ENCODE measurements at places on chromosomes 5 and 9. TPM values are rescaled to one million over a fixed set of nuclear protein-coding genes. Genes with fewer than 3 reads are reported as not detected.

DNA sequence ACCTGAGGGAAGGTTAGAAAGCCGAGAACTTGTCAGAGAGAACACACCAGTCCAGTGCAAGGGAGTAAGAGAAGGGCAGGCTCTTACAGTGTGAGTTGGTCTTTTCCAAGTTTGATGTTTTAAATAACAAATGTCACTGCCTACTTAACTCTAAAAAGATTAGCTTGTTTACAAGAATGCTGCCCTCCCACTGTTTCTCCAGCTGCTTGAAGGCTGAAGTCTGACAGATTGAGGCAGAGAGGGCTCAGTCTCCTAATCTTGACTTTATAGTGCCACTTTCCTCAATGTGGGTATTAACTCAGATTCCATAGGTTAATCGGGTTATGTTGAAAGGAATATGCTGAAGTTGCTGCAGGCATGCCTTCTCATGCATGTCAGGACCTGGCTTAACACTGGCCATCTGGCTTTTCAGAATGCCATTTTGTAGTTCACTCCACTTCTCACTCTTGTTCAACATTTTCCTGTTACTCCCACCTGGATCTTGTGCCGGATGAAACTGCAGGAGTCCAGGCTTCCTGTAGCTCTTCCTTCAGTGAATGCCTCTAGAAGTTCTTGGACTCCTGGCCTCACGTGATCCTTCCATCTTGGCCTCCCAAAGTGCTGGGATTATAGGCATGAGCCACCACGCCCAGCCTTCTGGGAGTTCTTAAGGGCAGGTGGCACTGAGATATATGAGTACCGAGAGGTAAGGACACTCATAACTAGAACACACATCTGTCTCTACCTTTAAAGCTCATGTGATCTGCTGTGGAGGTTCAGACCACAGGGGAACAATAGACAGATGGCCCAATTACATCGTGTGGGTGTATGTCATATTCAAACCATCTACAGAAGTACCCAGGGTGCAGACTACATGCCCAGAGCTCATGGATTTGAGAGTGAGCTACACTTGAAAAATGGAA, 249.7 kb downstream of the ARHGAP26 start:
- no peak overlapping the region for H3K27ac ChIP-seq
- H3K27me3 ChIP-seq, result no peaks in the 10 kb centered on the region
- H3K4me3 ChIP-seq, result no peak overlapping the region

DNA sequence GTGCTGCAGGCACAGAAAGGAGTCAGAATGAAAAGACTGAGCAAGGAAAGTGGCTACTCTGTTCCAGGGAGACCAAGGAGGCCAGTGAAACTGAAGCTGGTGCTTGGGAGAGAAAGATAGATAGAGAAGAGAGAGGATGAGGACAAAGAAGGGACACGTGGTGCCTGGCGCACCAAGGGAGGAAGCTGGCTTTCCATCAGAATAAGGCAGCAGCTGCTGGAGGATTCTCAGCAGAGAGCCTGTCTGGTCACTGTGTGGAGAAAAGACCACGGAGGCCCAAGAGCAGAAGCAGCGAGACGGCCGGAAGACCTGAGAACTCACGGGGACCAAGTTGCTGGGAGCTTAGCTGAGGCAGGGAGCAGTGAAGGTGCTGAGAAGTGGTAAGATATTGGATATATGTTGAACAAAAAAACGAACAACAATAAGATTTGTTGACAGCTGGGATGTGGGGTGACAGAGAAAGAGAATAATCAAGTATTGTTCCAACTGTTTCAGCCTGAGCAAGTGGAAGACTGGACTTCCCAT, 116.1 kb downstream of the SEMA5A start:
- H3K27ac ChIP-seq, result no peak overlapping the region
- no peaks in the 10 kb centered on the region for H3K27me3 ChIP-seq

DNA sequence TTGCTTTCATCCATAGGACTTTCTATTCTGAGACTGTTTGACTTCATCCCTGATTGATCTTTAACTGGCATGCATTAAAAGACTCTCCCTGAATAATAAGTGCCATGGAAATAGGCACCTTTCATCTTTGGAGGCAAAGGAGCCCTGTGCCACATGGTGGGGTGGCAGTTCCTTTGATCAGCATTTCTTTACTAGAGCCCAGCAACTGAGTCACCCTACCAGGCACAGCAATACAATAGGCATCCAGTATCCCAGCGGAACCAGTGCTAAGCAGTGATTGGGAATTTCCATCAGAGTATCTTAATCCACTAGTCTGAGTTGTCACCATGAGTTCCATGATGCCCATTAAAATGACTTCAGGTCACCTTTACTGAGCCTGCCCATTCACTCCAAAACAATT, 476.1 kb upstream of the MPDZ start:
- no peak overlapping the region for H3K27ac ChIP-seq
- H3K27me3 ChIP-seq, result no peaks in the 10 kb centered on the region
- H3K36me3 ChIP-seq, result no peaks in the 10 kb centered on the region
- H3K4me1 ChIP-seq, result no peaks in the 10 kb centered on the region

DNA sequence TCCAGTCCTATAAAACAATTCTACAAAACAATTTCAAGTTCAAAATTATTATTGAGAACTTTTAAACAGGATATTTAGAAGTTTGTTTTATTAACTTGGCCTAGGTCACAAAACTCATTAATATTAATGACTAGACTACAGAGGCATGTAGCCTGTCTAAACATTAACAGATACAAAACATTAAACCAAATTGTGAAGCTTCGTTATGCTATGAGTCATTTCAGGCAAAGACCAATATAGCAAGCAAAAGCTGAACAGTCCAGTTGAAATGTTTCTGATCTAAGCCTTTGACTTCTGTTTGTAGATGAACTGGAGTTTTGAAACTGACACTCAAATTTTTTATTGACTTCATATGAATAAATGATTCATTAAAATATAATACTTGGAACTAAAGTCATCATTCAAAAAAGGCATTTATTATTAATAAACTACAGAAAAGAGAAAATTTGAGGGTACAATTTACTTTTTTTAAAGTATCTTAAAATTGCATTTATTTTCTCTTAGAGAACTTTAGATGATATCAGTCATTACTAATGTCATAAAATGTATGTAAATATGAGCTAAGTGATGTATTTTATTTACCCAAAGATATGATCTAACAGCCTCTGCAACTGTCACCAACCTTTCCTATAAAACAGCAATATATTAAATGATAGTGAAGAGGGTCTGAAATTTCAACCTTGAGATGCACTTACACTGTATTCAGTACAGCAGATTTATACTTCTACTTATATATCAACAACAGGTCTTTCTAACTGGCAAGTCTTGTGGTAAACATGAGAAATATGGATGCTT, 188.8 kb downstream of the COMMD10 start:
- H3K36me3 ChIP-seq, result no peaks in the 10 kb centered on the region
- no peak overlapping the region for H3K4me3 ChIP-seq
- H3K4me1 ChIP-seq, result no peaks in the 10 kb centered on the region
- no peaks in the 10 kb centered on the region for H3K27me3 ChIP-seq
- DNase-seq, result no peak
- no peak overlapping the region for H3K27ac ChIP-seq

DNA sequence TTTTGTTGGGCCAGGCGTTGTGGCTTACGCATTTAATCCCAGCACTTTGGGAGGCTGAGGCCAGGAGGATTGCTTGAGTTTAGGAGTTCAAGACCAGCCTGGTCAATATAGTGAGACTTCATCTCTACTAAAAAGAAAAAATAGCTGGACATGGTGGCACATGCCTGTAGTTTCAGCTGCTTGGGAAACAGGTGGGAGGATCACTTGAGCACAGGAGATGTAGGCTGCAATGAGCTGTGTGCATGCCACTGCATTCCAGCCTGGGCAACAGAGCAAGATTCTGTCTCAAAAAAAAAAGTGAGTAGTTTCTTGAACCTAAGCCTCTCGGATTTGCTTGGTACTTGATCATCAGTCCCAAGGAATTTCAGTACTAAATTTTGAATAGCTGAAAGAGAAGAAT, 26.9 kb downstream of the G3BP1 start:
- DNase-seq, result no peak
- H3K27ac ChIP-seq, result no peak overlapping the region
- no peaks in the 10 kb centered on the region for H3K27me3 ChIP-seq

DNA sequence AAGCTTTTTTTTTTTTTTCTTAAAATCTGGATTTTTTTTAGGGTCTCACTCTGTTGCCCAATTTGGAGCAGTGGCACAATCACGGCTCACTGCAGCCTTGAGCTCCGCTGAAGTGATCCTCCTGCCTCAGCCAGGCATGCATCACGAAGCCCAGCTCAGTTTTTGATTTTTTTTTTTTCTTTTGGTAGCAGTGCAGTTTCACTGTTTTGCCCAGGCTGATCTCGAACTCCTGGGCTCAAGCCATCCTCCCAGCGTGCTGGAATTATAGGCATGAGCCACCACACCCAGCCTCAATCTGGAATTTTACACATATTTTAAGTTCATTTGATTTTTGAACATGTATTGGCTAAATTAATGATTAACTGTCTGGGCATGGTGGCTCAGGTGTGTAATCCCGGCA, 36.3 kb downstream of the TRIO start:
- H3K4me3 ChIP-seq, result no peak overlapping the region
- H3K36me3 ChIP-seq, result no peaks in the 10 kb centered on the region
- no peaks in the 10 kb centered on the region for H3K4me1 ChIP-seq
- H3K27me3 ChIP-seq, result no peaks in the 10 kb centered on the region
- no peak overlapping the region for H3K27ac ChIP-seq

DNA sequence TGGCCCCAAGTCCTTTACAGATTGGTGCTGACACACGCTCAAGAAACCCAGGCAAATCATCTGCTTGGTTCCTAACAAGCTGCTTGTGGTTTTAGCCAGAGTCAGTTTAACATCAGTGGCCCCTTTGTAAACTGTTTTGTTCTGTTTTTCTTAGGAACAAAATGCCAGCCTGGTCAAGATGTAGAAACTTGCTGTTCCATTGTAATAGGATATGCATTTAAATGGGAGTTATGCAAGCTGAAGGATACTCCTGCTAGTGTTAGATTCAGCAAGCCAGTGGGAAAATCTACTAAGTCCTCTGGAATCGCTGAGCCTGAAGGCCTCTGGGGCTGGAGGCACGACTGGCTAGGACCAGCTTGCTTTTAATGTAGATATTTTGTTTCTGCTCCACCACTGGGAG, 391.1 kb downstream of the TLE4 start:
- no peaks in the 10 kb centered on the region for H3K27me3 ChIP-seq
- no peak for DNase-seq
- H3K4me3 ChIP-seq, result no peak overlapping the region
- H3K4me1 ChIP-seq, result no peaks in the 10 kb centered on the region

GRCh38 chr9:69143291-69143690, 30.8 kb upstream of the TJP2 start:
- H3K27me3 ChIP-seq, result no peaks in the 10 kb centered on the region
- no peak overlapping the region for H3K27ac ChIP-seq
- no peak overlapping the region for H3K4me3 ChIP-seq
- no peak for DNase-seq

GRCh38 chr9:127086771-127087170, 35.7 kb downstream of the ANGPTL2 start:
- H3K4me1 ChIP-seq, result no peaks in the 10 kb centered on the region
- H3K27ac ChIP-seq, result peak overlapping the region; percentile 58
- no peak overlapping the region for H3K4me3 ChIP-seq
- no peaks in the 10 kb centered on the region for H3K27me3 ChIP-seq

- no peaks in the 10 kb centered on the region for H3K27me3 ChIP-seq
- H3K27ac ChIP-seq, result no peak overlapping the region
- no peaks in the 10 kb centered on the region for H3K36me3 ChIP-seq
- H3K4me1 ChIP-seq, result no peaks in the 10 kb centered on the region
- DNase-seq, result no peak
- H3K4me3 ChIP-seq, result no peak overlapping the region
Observed at GRCh38 chr5:62206150-62206829, 99.7 kb upstream of the KIF2A start.

- H3K27me3 ChIP-seq, result no peaks in the 10 kb centered on the region
- no peak overlapping the region for H3K27ac ChIP-seq
- no peaks in the 10 kb centered on the region for H3K4me1 ChIP-seq
- no peak for DNase-seq
- H3K4me3 ChIP-seq, result no peak overlapping the region
Observed at GRCh38 chr9:11257992-11258391, 645.2 kb upstream of the PTPRD start.

GRCh38 chr5:93572608-93573353, 8.2 kb downstream of the NR2F1-AS1 start:
- H3K27me3 ChIP-seq, result peaks cover 56% of the 10 kb centered on the region
- peak overlapping the region; percentile 54 for H3K27ac ChIP-seq
- no peak for DNase-seq

GRCh38 chr9:89779405-89780203, 174.8 kb downstream of the GADD45G start:
- DNase-seq, result no peak
- H3K4me3 ChIP-seq, result no peak overlapping the region
- no peaks in the 10 kb centered on the region for H3K27me3 ChIP-seq
- H3K4me1 ChIP-seq, result no peaks in the 10 kb centered on the region
- no peaks in the 10 kb centered on the region for H3K36me3 ChIP-seq

- no peak overlapping the region for H3K4me3 ChIP-seq
- no peak for DNase-seq
- H3K27me3 ChIP-seq, result no peaks in the 10 kb centered on the region
- no peaks in the 10 kb centered on the region for H3K36me3 ChIP-seq
Observed at GRCh38 chr9:4852419-4852818, 59.7 kb downstream of the RCL1 start.

GRCh38 chr9:99793528-99793927, 28.2 kb upstream of the NR4A3 start:
- H3K27me3 ChIP-seq, result no peaks in the 10 kb centered on the region
- no peaks in the 10 kb centered on the region for H3K36me3 ChIP-seq
- H3K4me3 ChIP-seq, result no peak overlapping the region
- H3K4me1 ChIP-seq, result no peaks in the 10 kb centered on the region
- no peak for DNase-seq
- no peak overlapping the region for H3K27ac ChIP-seq

The SPATA31A6 gene
- total RNA-seq, result not detected

The PCDHGB4 gene
- 5.3 TPM for total RNA-seq

- no peak overlapping the region for H3K27ac ChIP-seq
- no peak overlapping the region for H3K4me3 ChIP-seq
- no peaks in the 10 kb centered on the region for H3K4me1 ChIP-seq
- H3K27me3 ChIP-seq, result no peaks in the 10 kb centered on the region
- H3K36me3 ChIP-seq, result no peaks in the 10 kb centered on the region
Observed at GRCh38 chr5:32512926-32513325, 68.4 kb upstream of the ZFR start.
